CD4-positive, alpha-beta T cell treated with Interleukin-6 at 100 ng/mL for 8 hours (primary cell): ENCODE measurements at places on chromosomes 7 and 10.

GRCh38 chr7:103714376-103714927 lies 268.4 kb upstream of the SLC26A5 start:
- DNase-seq, result no peak

DNA sequence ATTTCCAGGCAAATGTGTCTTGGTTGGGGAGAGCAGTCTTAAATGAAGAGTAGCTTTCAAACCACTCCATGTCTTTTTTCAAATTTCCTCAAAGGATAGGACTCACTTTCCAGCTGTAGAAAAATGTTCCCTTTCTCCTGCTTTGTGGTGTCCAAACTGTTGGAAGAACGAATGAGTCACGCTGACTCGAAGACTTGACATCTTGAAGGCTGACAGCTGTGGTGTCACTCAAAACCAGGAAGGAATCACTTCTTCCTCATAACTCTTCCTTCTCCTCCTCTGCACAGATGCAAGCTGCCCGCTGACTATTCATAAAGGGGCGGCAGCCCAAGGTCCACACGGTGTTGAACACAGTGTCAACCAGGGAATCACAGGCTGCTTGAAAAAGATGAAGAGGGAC lies 19.2 kb downstream of the PLA2G12B start:
- DNase-seq, result no peak

DNA sequence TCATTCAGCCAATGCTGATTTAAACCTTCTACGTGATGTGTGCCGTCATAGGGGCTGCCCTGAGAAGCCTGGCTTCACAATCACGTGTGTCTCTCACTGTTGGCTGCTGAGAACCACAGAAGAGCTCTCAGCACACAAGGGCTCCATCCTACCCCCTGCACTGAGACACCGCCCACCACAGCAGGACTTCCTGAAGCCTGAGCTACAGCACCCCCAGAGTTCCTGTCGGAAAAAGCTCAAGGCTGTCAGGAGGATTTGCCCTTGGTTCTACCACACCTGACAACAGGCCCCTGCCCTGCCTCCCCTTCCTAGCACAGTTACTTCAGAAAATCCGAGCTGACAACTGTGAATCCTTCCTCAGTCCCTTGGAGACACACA lies 191.9 kb downstream of the MAD1L1 start:
- no peak for DNase-seq

DNA sequence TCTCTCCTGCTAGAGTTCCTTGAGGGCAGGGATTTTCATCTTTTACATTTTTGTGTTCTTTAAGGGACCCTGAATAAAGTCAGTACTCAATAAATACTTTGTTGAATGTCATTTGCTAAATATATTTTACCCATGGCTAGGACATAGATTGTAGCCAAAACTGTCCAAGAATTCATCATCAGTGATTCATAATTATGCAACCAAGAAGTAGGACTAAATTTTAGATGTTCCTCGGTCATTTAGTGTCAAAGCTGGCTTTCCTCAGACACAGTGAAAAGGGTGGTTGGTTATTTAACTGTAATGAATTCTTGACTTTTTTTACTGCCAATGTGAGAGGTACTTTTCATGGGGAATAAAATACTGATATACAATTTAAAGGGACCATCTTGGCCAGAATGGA lies 3.3 kb downstream of the NUDT13 start:
- DNase-seq, result no peak

DNA sequence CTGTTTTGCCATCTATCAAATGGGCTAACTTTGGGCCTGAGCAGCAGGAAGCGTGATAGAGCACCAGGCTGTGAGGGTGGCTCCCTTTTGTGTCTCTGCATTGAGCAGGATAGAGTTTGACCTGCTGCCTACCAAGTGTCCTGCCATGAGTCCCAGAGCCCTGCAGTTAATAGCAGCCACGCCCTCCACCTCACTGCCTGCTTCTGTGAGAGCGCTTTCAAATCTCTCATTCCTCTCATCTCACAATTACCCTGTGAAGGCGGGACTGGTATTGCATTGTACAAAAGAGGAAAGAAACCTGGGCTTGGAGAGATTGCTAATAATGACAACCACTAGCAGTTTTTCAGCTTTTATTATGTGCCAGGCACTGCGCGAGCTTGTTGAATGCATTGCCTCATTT lies 39.9 kb downstream of the UNC5B start:
- DNase-seq, result no peak

GRCh38 chr10:60454336-60454735 lies 64.7 kb upstream of the ANK3 start:
- no peak for DNase-seq

- DNase-seq, result no peak
These were observed 43.6 kb downstream of the TSPAN15 start for GRCh38 chr10:69494626-69495558.

GRCh38 chr7:64992971-64993370 lies 2.1 kb upstream of the ZNF117 start:
- DNase-seq, result no peak

DNA sequence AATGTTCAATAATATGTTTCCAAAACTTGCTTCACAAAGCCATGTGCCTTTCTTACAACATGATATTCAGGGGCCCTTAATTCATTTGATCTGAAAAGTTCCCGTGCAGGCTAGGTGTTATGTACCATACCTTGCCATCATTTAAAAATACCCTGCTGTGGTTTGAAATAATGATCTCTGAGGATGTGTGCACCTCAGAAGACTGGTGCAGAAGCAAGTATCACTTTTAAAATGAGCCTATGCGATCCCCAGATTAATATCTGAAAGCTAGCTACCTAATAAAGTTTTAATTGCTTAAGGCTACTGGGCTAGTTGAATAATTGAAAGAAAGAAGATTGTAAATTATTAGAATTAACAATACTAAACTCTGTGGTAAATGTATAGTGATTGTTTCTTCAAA lies 262.4 kb downstream of the CDK14 start:
- no peak for DNase-seq

GRCh38 chr7:151349507-151349853 lies 7.9 kb downstream of the NUB1 start:
- no peak for DNase-seq

GRCh38 chr10:118373786-118374185 lies 31.7 kb upstream of the FAM204A start:
- DNase-seq, result no peak

DNA sequence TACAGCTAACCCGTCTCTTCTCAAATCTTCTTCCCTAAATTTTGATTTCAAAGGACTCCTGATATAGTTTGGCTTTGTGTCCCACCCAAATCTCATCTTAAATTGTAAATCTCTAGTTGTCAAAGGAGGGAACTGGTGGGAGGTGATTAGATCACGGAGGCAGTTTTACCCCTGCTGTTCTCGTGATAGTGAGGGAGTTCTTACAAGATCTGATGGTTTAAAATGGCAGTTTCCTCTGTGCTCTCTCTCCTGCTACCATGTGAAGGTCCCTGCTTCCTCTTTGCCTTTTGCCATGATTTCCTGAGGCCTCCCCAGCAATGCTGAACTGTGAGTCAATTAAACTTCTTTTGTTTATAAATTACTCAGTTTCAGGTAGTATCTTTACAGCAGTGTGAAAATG lies 269.3 kb downstream of the POLR1F start:
- no peak for DNase-seq

- no peak for DNase-seq
These were observed 91.3 kb upstream of the ABI1 start for GRCh38 chr10:26952094-26952493.

- DNase-seq, result no peak
These were observed 653.2 kb downstream of the TNS3 start for GRCh38 chr7:46928719-46929118.

DNA sequence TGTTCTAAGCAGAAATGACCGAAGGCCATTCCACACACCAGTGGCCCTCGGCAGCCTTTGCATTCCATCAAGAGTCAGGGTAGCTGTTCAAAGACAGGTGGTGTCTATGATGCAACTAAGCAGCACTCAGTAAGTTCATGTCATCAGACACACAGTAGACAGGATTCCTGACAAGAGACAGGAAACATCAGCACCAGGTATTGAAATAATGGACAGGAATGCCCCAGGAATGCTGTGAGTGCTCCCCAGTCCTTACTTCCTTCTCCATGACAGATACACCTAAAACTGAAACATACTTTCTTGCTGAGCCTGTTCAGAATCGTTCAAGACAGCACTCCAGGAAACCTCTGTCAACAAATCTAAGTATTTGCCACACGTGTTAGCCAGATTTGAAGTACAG lies 204.4 kb downstream of the TPST1 start:
- no peak for DNase-seq

DNA sequence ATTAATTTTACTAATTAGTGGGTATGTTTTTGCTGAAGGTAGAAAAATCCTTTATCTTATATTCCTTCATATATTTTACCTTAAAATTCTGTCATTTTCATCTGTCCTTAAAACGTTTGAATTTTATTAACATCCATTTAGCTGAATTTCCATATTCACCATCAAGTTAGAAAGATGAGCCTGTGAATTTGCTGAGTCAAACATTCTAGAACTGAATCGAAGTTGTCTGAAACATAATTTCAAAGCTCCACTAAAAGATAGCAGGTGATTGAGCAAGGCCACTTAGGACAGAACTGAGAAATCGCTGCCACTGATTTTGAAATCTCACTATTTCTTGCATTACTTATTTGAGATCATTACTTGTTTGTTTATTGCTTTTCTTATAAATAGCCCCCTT lies 17.5 kb downstream of the HGF start:
- no peak for DNase-seq

DNA sequence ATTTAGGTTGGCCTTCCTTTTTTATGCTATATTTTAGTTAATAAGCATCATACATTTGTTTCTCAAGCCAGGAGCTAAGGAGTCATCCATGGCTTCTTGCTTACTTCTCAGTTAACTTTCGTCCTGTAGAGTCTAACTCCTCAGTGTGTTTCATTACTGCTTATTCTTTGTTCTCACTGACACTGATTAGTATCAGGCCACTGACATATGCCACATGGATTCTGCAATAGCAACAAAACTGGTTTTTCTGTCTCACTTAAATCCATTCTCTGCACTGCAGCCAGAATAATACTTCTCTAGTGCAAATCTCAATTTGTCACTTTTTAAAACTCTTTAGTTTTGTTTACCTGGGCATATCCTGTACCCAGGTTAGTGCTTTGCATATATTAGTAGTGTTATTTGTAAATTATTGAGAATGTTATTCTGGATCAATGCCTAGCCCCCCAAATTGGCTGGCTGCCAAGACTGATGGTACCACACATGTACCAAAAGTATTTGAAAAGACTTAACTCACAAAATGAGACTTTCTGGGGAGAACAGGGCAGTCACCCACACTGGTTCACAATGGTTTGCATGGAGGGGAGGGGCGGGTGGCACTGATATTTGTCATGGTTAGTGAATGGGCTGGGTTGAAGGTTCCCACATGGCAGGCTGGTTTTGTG lies 79.1 kb downstream of the CCSER2 start:
- no peak for DNase-seq

DNA sequence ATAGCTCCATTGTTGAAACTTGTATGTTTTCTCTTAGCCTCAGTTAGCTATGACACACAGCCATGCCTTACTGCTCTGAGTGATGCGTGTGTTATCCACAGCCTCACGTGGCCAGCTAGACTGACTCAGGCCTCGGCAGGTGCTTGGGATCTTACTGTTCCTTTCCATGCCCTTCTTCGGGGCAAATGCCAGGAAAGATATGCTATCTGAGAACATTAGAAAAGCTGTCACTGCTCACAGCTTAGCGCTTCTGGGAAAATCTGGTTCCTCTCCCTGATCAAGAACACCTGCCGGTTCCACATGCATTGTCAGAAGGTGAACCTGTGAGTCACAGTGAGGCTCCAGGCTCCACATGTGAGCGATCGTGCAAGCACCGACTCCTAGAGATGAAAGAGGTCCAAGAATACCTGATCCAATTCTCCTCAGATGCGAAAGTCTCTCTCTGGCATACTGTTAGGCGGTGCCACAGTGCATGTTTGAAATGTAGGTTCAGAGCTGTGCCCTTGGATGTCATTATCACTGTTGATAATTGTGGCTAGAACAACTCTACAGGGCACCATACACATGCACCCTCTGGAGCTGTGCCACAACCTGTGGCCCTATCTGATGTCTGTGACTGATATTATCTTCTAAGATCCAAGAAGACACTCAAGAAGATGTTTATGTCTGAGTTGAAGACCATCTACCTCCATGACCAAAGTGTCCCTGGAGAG lies 247.8 kb upstream of the IGFBP3 start:
- no peak for DNase-seq

DNA sequence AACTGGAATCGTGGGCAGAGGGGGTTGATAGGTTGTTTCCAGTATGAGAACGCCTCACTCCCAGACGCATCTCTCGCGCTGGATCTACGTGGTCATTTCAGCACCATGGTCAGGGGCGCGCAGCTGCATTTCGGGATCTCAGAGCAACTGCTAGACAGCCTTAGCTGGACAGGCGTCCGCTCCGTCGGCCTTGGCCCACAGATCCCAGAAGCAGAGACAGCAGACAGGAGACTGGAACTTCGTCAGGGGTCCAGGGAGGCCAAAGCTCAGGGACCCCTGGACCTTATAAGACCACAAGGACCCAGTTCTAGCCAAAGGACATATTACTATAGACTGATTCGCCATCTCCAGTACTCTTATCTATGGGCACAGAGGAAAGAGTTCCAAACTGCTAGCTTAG lies 5.3 kb downstream of the NEUROG3 start:
- DNase-seq, result no peak

- no peak for DNase-seq
These were observed 25.7 kb downstream of the NUB1 start for GRCh38 chr7:151367284-151367683.

DNA sequence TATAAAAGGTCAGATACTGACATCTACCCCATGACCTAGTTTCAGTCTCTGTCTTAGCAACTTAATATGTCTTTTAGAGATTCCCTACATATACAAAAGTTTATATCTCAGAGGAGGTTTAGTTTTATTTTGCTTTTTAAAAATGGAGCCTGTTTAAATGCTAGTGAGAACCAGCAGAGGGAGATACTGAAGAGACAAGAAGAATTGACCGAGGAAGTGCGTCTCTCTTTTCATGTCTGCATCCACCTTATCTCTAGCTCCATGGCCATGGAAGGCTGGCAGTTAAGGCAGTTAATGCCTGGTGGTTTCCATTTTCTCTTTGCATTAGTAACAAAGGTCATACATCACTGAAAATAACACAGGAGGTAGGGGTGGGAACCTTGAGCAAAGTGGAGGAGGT lies 10.7 kb downstream of the SUV39H2 start:
- no peak for DNase-seq

DNA sequence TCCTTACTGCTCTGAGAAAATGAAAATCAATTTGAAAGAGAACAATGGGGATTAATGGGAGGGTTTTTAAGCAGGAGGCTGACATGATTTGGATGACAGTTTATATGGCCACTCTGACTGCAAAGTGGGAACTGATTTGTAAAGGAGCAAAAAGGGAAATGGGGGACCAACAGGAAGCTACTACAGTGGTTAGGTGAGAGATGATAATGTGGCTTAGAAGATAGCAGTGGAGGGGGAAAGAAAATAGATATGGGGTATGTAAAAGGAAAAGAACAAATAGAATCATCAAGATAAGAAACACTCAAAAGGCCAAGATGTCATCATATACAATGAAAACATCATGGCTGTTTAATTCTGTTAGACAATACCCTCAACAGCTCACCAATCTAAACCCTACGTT lies 177.5 kb downstream of the ANK3 start:
- DNase-seq, result no peak
